ENCODE measurements at places on chromosomes 3 and 15.

GRCh38 chr3:31579828-31580227, 47.1 kb downstream of the STT3B start:
- no peak for DNase-seq

DNA sequence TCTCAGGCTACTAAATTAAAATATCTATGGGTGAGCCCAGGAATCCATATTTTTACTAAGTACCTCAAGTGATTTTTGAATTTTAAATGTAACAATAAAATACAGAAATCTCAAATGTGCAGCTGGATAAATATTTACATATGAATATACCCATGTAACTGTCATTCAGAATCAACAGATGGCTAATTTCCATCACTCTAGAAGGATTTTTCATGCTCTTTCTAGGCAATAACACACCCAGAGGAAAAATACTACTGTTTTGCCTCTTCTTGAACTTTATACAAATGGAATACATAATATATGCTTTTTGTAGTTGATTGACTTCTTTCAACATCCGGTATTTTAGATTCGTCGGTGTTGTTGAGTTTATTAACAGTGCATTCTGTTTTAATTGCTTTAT, 601.3 kb upstream of the NECTIN3 start:
- DNase-seq: no peak

DNA sequence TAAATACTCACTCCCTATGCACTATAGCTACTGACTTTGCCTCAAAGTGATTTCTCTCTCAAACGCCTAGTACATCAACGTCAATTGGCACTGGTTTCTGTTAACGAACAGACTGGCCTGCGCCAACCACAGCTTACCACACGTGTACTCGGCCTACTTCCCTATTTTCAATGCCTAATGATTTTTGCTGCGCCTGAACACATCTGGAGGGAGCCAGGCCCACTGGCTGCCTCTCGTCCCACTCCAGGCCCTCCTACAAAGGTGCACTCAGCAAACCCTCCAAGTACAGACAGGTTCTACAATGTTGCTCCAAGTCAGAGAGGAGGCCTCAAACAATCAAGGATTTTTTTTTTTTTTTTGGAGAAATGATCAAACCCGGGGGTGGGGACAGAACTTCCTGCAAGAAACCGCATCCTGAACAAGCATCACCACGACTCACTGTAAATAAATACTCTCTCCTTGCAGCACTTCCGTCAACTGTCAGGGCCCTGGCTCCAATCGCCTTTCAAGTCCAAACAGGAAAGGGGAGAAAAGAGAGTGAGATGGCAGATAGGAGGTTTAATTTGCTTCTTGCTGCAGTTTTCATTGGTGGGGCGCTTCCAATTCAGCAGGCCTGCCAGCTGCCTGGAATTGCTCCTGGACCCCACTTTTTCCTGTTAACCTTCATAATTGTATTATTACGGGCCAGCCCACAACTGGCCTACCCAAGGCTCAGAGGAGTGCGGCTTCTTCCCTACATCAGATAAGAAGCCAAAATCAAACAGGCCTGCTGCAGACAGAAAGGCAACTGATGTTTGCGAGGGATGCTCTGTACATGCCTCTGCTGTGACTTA, 139.3 kb downstream of the FOXP1 start:
- peak; percentile 80 for DNase-seq

DNA sequence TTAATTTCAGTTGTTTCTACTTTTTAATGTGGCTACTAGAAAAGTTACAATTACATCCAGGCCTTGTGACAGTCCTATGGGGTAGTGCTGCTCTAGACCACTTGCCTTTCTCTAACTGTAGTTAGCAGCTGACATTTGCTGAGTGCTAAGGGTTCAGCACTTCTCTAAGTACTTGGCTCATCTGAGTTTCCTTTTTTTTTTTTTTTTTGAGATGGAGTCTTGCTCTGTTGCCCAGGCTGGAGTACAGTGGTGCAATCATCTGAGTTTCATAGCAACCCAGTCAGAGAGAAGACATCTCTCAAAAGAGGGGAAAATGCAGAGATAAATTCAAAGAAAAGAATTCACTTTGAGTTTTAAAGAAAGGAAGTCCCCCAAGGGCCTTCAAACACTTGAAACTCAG, 130.8 kb downstream of the MYLK start:
- no peak for DNase-seq

- DNase-seq: peak; percentile 92
These were observed 127.6 kb upstream of the LMOD3 start for GRCh38 chr3:69250014-69250413.

DNA sequence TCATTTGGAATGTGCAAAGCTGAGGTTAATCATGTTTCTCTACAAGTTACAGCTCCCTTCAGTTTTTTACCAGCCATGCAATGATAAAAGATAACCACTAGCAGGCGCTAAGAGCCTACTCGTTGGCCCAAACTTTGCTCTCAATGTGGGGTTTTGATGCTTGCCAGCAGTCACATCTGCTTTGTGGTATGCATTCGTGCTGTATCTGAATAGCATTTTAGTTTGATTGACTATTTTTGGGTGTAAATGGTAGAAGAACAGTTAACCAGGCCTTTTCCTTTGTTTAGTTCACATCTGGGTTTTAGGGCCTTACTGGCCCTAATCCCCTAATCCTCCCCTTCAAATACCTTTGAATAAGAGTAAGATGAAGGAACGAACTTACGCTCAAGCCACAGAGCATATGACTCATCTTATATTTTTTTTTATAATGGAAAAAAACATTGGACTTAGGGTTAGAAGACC, 4.4 kb upstream of the CLDN11 start:
- peak; percentile 90 for DNase-seq

DNA sequence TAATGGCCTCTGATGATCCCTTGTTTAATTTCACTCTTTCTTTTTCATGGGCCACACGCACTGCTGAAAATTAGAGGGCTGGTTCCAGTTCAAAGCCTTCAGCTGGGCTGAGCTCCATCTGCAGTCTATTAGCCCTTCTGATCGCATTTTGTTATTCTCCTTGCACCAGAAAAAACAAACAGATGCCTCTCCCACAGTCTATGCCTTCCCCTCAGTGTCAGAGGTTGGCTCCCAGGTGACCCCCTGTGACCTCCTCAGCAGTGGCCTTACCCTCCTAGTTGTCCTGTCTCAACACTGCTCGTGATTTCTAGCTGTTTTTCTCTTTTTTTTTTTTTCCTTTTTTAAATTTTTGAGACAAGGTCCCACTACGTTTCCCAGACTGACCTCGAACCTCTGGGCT, 77.1 kb upstream of the PRTG start:
- DNase-seq: no peak

- no peak for DNase-seq
These were observed 779 bp downstream of the ST3GAL6 start for GRCh38 chr3:98763819-98764418.

DNA sequence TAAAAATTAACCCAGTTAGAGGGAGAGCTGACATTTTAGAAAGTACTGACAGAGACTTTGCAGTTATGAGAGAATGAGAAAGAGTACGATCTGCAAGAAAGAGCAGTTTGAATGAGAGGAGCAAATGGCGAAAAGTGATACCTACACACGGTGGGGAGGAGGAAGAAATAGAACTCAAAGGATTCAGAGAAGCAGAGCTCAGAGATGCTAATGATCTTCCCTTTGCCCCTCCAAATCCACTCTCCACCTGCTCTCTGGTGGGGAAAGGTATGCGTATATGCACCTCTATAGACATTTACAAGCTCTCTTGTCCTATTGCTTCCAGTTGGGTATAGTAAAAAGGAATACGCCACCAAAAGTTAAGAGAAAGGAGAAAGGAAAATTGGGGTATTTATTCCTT, 123.3 kb upstream of the TTC14 start:
- DNase-seq: no peak
